NCI-H524 treated with DMSO at 0.1 percent for 48 hours (cell line): ENCODE measurements at places on chromosomes 3 and 15.

- no peak for DNase-seq
These were observed 9.9 kb upstream of the PLA2G4D start for GRCh38 chr15:42104095-42104891.

DNA sequence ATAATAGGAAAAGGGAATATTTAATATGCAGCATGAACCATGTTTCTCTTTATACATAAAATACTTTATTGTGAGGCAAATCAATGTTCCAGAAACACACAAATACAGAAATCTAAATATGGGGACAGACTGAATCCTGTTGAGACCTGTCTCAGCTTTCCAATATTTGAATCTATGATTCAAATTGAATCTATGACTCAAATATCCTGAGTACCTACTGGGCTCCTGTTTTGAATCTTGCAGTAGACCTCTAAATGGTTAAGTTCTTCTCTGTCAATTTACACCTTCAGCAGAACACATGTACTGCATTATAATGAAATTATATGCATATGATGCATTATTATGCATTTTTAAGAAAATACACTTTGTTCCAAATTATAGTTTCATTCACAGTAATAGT lies 143.2 kb upstream of the PLXND1 start:
- DNase-seq, result no peak

GRCh38 chr3:39839484-39839883 lies 30.1 kb downstream of the MYRIP start:
- DNase-seq, result no peak

GRCh38 chr3:62035402-62036057 lies 337.8 kb downstream of the FEZF2 start:
- no peak for DNase-seq
